ENCODE measurements at places on chromosomes 2 and 18. TPM values are rescaled to one million over a fixed set of nuclear protein-coding genes. Genes with fewer than 3 reads are reported as not detected.

The AOX1 gene
- 2.4 TPM for total RNA-seq

The MAB21L4 gene
- total RNA-seq = not detected

The ATAD2B gene
- 23.3 TPM for total RNA-seq

DNA sequence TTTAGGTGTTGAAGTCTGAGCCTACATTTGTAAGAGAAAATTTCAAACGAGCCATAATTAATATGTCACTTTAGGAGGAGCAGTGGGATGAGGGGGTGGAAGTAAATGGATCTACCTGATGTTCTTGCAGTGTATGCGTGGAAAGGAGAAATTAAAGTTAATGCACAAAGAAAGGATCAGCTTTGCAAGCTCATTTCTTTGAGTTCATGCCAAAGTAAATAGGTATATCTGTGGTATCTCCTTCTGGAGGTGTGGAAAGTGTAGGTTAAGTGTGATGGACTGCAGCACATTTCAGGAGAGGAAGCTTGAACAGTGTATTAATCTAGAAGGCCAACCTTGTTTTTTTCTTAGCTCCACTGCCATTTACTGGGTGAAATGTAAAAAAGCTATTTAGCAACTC is 307.5 kb upstream of the ZEB2 start:
- DNase-seq = no peak

DNA sequence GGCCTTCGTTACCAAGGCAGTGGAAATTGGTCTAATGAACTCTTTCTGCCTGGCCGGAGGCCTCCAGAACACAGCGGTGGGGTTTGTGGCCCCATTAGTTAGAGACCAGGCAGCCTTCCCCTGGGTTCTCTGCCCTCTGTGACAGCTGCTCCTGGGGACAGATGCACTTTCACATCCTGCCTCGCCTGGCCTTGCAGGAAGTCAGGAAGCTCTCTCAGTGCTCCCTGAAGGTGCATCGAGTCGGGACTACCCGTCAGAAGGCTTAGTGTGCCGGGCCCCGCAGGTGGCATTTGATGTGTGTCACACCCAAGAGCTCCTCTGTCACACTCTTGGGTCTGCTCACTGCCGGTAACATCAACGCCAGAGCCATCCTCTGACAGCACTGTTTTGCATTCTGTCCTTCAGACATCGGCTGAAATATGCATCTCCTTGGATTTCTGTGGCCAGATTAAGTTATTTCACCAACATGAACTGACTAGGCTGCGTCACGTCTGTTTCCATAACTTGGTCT is 158.3 kb downstream of the LDLRAD4 start:
- no peak for DNase-seq

GRCh38 chr2:65033178-65033577 is 23.0 kb upstream of the CEP68 start:
- peak; percentile 46 for DNase-seq

The GLI2 gene
- not detected for total RNA-seq

DNA sequence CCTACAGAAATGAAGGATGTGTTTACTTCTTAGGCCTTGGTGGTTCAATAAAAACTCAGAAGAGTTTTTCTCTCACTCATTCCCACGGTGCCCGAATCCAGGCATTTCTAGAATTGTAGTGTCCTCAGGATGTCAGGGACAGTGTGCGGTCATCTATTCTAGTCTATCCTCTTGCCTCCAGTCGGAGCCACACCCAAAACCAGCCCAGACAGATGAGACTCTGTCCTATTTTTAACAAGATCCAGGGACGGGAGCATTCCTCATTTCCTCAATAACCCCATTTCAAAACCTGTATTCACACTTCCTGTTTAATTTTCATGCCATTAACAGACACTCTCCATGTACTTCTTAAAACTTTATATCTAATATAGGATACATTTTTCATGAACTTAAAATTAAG is 11.6 kb upstream of the RBMS1 start:
- DNase-seq = no peak

The ALLC gene
- total RNA-seq = not detected

The MAL gene
- total RNA-seq = 4.8 TPM

GRCh38 chr2:147634826-147635225 is 210.0 kb upstream of the ACVR2A start:
- no peak for DNase-seq

DNA sequence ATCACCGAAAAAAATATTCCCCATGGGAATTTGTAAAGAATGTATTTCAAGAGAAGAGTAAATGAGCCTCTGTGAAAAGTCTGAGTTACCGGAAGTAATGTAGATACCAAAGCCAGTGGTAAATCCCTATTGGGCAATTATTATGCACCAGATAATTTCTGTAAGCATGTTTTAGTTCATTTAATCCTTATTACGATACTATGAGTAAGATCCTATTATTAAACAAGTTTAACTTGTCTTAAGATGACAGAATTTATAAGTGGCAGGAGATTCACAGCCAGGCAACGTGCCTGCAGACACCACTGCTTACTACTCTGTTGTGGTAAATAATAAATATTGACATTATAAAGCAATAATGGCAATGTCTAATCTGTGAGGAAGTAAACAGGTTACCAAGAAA is 280.8 kb upstream of the RGPD4 start:
- DNase-seq = no peak

GRCh38 chr2:120382541-120383144 is 36.7 kb downstream of the INHBB start:
- no peak for DNase-seq

The TXNDC2 gene
- not detected for total RNA-seq
